GOT3 (cell line): ENCODE measurements at places on chromosomes 4 and X.

- no peak for DNase-seq
These were observed 2.0 kb upstream of the FGB start for GRCh38 chr4:154560824-154561231.

DNA sequence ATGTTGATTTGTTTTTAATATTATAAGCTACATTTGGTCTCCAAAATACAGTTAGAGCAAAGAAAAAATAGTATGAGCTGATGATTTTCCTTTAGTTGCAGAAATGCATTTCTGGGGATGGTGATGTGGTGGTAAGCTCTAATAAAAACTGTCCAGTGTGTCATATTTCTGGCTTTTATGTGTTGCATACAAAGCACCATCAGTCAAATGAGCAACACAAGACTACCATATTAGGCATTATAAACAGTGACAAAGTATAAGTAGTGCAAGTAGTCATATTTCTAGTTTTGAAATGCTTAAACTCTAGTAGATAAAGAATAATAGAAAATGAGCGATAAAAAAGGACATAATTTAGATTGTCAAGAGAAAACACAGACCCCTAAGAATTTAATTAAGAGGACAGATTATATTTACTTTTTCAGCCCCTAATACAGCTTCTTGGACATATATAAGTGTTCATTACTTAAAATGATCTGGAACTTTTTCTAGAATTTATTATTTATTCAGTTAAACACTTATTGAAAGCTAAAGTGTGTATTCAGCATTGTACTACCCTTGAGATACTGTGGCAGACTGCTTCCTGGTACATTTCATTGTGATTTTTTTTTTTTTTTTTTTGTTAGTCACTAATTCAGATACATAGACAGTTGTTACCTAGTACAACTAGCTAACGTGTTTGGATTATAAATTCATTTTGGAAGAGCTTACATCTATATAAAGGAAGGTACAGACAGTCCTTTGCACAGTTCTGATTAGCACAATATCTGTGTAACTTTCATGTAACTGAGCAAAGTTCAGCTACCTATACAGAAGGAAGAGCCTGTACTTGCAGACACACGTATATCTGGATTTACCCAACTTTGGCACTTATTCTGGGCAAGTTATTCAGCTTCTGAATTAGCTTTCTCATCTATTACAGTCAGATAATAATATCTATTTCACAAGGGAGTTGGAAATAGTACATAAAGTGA, 22.3 kb downstream of the RAP1GDS1 start:
- DNase-seq = no peak

- DNase-seq = no peak
These were observed 104.7 kb downstream of the MAML3 start for GRCh38 chr4:140049024-140049848.

GRCh38 chrX:51931566-51932150, 38.2 kb downstream of the MAGED1 start:
- no peak for DNase-seq

- DNase-seq = no peak
These were observed 62.4 kb upstream of the RXFP1 start for GRCh38 chr4:158459085-158459820.

DNA sequence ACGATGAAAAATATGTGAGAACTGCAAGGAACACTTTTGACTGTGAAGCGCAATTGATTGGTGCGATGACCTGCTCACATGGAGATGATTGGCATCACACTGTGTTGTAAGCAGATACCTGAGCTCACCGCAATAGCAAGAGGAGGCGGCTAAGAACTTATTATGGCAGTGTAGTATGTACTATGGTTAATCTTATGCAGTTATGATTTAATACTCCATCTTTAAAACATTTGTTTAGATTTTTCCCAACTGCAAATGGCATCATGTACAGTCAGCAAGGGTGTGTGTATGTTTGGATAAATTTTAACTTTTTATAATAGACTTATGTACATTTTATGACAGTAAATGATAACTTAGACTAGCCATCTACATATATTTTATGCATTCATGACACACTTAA, 25.5 kb downstream of the PRIMPOL start:
- no peak for DNase-seq

DNA sequence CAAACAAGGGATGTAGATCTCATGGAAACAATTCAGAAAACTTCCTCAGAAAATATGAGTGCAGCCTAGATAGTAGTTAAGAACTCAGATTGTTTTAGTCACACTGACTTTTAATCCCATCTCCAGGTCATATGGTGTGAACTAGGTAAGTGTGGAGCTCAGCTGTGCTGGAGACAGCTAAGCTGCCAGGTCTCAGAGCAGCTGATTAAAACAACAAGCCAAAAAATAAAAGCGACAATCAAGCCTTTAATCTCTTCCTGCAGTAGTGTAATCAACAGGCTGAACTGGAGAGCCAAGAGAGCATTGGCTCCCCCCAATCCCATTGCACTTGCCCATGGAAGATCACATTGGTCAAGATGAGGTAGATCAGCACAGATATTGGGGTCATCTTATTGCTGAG, 98.3 kb upstream of the ATOH1 start:
- DNase-seq = no peak

- no peak for DNase-seq
These were observed 102.1 kb upstream of the FAM9B start for GRCh38 chrX:9135901-9136510.

DNA sequence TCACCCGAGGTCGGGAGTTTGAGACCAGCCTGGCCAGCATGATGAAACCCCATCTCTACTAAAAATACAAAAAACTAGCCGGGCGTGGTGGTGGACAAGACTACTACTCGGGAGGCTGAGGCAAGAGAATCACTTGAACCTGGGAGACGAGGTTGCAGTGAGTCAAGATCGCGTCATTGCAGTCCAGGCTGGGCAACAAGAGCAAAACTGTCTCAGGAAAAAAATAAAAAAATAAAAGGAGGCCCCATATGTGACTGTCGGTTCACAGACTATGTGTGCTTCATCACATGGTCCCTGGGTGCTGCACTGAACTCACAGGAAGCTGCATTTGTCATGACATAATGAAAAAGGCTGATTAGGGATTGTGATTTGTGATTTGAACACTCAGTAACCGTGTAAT, 6.4 kb downstream of the TRIML1 start:
- DNase-seq = no peak

DNA sequence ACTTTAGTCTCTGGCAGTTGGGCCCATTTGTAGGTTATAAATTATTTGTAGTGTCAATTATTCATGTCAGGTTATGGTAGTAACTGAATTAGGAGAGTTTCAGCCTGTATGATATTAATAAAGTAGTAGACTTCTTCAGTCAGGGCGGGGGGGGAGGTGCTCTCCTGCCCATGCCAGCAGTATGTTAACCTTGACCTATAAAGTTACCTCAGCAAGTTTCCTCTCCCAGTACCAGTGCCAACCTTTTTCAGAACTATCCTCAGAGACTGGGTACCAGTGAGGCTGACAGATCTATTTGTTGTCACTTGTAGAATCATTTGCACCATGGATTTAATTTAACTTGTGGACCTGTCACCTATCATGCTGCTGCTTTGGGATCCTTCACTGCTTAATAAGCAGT, 88.0 kb downstream of the PRRG1 start:
- DNase-seq = no peak

DNA sequence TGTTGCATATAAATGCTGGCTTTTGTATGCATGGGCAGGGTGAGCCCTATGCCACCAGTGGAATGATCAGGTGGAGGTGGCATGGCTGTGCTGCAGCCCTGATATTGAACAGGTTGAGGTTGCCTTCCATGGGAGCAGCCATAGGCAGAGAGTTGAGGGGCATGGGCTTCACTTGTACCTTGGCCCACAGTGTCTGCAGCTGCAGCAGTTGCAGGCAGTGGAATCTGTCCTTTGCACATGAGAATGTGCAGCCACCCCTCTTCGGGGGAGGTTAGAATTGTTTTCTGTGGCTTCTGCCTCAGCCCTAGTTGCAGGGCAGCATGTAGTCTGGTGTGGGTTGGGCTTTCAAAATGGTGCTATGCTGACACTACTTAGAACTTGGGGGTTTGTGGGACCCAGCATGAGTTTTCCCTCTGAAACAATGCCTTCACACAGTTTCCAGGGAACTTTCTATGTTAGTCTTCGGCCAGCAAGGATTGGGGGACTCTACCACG, 25.4 kb upstream of the VSIG1 start:
- no peak for DNase-seq

DNA sequence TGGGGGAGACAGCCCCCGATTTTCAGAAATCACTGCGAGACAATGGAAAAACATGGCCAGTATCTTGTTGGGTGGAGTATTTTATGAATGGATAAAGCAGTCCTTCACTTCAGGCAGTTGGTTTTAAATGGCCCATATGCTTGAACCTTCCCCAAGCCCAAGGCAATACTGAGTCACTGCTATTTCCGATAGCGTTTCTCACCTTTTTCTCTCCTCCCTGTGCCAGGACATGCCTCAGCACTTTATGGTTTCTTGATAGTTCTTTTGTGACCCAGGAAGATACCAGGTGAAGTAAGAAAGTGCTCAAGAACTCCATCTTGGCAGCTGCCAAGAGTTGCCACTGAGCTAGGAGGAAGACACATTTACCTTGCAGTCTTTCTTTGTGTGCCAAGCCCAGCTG, 26.8 kb upstream of the ESX1 start:
- DNase-seq = no peak

GRCh38 chr4:128427832-128428366, 140.3 kb upstream of the PGRMC2 start:
- DNase-seq = no peak

- no peak for DNase-seq
These were observed 8.4 kb downstream of the ADH4 start for GRCh38 chr4:99135541-99136162.
